Hindlimb muscle (tissue), 1 donor: ENCODE measurements at places on chromosomes 11 and 22.

DNA sequence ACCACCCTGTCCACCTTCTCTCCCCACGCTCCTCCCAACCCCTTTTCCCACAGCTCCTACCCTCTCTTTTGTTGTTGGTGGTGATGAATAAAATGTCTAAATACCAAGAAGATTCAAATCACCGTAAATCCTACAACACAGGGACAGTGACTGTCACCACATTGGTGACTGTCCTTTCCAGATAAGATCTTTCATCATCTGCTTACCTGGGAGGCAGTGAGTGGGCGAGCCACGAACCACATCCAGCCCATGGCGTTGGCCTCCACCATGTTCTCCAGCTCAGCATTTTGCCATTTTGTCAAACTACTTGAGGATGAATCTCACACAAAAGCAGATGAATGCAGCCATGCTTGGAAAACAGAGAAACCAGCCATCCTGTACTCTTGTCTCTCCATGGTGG is 6.7 kb upstream of the CYTH4 start:
- DNase-seq = no peak

DNA sequence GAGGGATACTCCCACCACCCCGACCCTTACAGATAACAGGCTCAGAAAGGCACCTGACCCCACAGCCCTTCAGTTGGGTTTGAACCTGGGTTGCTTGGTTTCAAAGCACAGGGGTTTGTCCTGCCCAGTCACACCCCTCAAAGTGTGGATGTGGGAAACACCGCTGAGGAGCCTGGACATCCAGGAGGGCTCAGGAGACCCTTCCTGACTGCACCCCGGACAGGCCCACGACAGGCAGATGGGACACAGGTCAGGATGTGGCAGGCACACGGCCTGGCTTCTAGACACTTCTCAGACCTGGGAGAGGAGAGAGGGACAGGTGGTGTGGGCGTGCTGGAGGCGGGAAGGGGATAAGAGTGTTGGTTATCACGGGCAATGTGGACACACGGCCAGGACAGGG is 932.3 kb downstream of the BRD1 start:
- no peak for DNase-seq

DNA sequence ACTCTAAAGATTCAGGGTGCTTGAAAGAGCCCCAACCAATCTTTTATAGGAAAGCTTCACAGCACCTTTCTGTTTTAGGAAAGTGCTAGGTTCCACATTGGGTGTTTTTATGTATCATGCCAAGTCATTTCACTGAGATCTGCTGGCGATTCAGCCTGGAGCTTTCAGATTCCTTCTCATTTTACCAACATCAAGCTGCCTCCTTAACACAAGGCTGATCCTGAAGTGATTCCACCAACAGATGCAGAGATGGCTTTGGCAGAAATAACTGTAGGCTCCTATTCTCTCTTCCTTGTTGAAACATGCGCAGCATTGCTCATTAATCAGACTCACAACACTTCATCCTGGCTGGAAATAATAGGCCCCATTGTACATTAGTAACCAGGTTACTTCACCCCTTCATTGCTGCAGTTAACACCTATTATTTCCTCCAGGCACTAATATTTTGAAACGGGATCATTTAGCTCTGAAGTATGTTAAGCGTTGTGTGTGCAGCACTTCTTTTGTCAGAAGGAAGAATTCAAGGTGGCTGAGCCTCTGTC is 89.0 kb downstream of the OPCML start:
- no peak for DNase-seq

DNA sequence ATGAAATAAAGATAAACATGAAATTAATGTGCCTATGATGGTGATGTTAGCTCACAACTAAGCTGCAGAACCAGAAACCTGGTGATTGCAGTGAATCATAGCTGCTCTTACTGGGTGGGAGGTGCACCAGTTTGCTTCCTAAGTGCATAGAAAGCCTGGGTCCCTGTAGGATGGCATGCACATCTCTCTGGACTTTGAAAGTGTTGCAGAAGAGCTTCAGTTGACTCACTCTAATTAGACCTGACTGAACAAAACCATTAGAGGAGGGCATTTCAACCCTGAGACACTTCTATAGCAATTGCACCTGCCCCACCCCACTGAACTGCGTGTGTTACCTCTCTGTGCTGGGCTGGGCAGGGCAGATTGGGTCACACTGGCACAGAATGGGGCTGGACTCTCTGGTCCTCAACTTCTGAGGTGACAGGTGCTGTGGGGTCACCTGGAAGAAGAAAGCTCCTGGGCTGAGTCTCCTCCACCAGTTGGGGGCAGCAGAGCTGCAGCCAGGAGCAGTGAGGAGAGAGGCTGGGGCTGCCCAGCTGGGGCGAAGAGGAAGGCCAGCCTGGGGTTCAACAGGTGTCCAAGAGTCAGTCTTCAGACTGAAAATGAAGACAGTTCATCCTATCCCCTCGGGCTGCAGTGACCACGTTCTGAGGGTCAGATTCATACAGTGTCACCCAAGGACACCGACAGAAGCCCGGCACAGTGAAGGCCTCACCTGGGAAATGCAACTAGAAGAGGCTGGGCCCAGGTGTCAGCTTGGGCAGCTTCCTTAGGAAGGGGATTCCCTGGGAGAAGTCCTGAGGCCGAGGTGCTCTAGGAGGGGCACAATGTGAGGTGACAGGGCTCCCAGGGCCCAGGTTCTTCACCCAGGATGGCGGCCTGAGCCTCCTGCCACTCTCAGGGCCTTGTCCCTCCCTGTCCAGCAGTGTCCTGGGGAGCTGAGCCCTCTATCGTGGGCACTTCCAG is 58.1 kb downstream of the GGTLC2 start:
- no peak for DNase-seq

- no peak for DNase-seq
Measured at GRCh38 chr11:82858556-82859091, 41.6 kb downstream of the PRCP start.

- no peak for DNase-seq
Measured at GRCh38 chr11:9277176-9277575, 12.0 kb upstream of the DENND5A start.

GRCh38 chr11:112156956-112157766 is 6.7 kb downstream of the IL18 start:
- no peak for DNase-seq

DNA sequence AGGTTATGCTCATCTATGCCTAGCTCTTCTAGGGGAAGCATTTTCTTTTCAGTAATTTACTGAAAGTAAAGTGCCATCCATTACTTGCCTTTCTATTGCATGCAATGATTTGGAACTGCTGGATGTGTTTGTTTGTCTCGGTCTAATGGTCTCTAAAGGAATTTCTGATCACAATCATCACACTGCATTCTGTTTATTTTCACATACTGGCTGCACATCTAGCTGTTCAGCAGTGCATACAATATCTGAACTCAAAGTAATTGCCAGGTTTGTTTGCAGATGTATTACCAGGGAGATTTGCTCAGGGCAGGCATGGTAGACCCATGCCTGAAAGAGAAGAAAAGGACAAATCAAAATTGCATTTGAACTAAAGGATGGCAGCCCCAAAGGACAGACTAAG is 36.4 kb upstream of the CWF19L2 start:
- no peak for DNase-seq

- no peak for DNase-seq
Measured at GRCh38 chr22:40312050-40312449, 34.2 kb upstream of the ADSL start.

- no peak for DNase-seq
Measured at GRCh38 chr22:25153961-25154666, 45.5 kb upstream of the CRYBB3 start.
